ENCODE measurements at places on chromosomes 1 and 21. TPM values are rescaled to one million over a fixed set of nuclear protein-coding genes. Genes with fewer than 3 reads are reported as not detected.

MYOC gene
- 6.3 TPM for total RNA-seq

S100A9 gene
- total RNA-seq = 892 TPM

CNIH4 gene
- 49.4 TPM for total RNA-seq

MTARC1 gene
- total RNA-seq = 539 TPM

ASTN1 gene
- 0.32 TPM for total RNA-seq

GREM2 gene
- 0.16 TPM for total RNA-seq

ZBTB37 gene
- 14.5 TPM for total RNA-seq

ANGPTL3 gene
- total RNA-seq = not detected

RGSL1 gene
- not detected for total RNA-seq

SYCP1 gene
- total RNA-seq = not detected

SPRR1B gene
- not detected for total RNA-seq

PROK1 gene
- 1.3 TPM for total RNA-seq

NEK2 gene
- total RNA-seq = not detected

COL24A1 gene
- total RNA-seq = 0.32 TPM

MAP1LC3C gene
- 9.8 TPM for total RNA-seq

VWA5B1 gene
- total RNA-seq = not detected

LAPTM5 gene
- total RNA-seq = 251 TPM

LCE3E gene
- total RNA-seq = not detected

RIPPLY3 gene
- total RNA-seq = not detected

ASPM gene
- total RNA-seq = 0.10 TPM

KCNJ10 gene
- total RNA-seq = 0.16 TPM

PPP1R12B gene
- total RNA-seq = 79.0 TPM

PPP2R5A gene
- 59.7 TPM for total RNA-seq

TFF3 gene
- 5.5 TPM for total RNA-seq

TMEM200B gene
- 15.1 TPM for total RNA-seq

TCEANC2 gene
- 4.2 TPM for total RNA-seq

SPRR5 gene
- not detected for total RNA-seq

CLDN17 gene
- total RNA-seq = not detected

PDZK1 gene
- not detected for total RNA-seq

UMODL1 gene
- total RNA-seq = not detected

OR2T33 gene
- total RNA-seq = not detected

PLA2G2D gene
- not detected for total RNA-seq

S100A7A gene
- total RNA-seq = not detected

SDE2 gene
- 20.1 TPM for total RNA-seq

SPRR2A gene
- not detected for total RNA-seq

HFM1 gene
- 0.84 TPM for total RNA-seq

MRPL39 gene
- 22.8 TPM for total RNA-seq

MYCBP gene
- total RNA-seq = 13.5 TPM

C1orf87 gene
- not detected for total RNA-seq

SERINC2 gene
- total RNA-seq = 10.0 TPM

DENND2C gene
- total RNA-seq = 2.6 TPM

CD164L2 gene
- total RNA-seq = not detected

TDRD10 gene
- 7.2 TPM for total RNA-seq

CLCNKB gene
- 0.35 TPM for total RNA-seq

S100A1 gene
- 12.6 TPM for total RNA-seq

RCAN1 gene
- total RNA-seq = 57.5 TPM

MROH7 gene
- 2.4 TPM for total RNA-seq

F13B gene
- total RNA-seq = not detected

GJA9 gene
- not detected for total RNA-seq

CYP4A11 gene
- not detected for total RNA-seq

NCDN gene
- total RNA-seq = 16.0 TPM

FAM177B gene
- total RNA-seq = not detected

CRP gene
- total RNA-seq = not detected

NGF gene
- 5.2 TPM for total RNA-seq

VANGL1 gene
- total RNA-seq = 12.5 TPM

HSD3B1 gene
- total RNA-seq = not detected

LCE1E gene
- not detected for total RNA-seq

CD34 gene
- total RNA-seq = 45.5 TPM

OR6K3 gene
- not detected for total RNA-seq

All from mesenteric fat pad (tissue), 1 donor.